ENCODE measurements at places on chromosomes 6 and 20. TPM values are rescaled to one million over a fixed set of nuclear protein-coding genes. Genes with fewer than 3 reads are reported as not detected.
A peak's percentile ranks its signal among the peaks of the same experiment; 100 is the strongest.

- peak; percentile 54 for DNase-seq
These were observed 32.4 kb downstream of the CPXM1 start for GRCh38 chr20:2767768-2768631.

GRCh38 chr6:53795340-53795701 is 516 bp downstream of the LRRC1 start:
- DNase-seq, result peak; percentile 43

DNA sequence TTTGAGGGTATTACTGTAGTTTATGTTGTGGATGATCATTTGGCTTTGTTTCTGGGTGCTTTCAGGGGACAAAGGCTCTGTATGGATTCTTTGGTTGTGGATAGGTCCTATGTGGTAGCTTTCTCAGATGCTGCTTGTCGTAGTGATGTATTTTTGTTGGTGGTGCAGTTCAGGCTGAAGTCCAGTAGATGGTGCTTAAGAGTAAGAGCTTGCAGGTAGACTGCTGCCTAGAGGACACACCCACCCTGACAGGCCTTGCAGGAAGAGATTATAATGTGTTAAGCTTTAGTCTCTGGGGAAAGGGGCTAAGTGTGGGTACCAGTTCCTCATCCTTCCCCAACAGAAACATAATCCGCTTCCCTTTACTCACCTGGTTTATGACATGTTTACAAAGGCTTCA is 62.6 kb upstream of the ADGRB3 start:
- DNase-seq, result no peak

- DNase-seq, result no peak
These were observed 28.4 kb upstream of the CD93 start for GRCh38 chr20:23114448-23115082.

DNA sequence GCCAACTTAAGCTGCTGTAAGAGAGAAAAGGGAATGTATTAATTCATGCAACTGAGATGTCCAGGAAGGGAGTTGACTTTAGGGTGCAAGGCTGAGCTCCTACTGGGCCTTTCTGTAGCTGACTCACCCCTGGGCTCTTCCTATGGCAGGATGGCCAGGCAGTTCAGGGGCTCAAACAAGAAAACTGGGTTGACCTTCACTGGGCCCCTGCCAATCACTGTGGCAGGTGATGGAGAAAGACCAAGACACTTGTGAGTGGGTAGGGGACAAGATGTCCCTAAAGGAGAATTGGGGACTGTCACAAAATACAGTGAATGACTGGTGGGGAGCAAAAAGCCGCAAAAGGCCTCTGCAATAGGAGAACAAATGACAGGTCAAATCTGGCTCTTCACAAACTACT is 21.5 kb upstream of the RALGAPA2 start:
- DNase-seq, result peak; percentile 46

GRCh38 chr6:88455317-88455716 is 289.2 kb upstream of the CNR1 start:
- DNase-seq, result no peak

GRCh38 chr6:7910298-7910653 is 312 bp downstream of the TXNDC5 start:
- no peak for DNase-seq

DNA sequence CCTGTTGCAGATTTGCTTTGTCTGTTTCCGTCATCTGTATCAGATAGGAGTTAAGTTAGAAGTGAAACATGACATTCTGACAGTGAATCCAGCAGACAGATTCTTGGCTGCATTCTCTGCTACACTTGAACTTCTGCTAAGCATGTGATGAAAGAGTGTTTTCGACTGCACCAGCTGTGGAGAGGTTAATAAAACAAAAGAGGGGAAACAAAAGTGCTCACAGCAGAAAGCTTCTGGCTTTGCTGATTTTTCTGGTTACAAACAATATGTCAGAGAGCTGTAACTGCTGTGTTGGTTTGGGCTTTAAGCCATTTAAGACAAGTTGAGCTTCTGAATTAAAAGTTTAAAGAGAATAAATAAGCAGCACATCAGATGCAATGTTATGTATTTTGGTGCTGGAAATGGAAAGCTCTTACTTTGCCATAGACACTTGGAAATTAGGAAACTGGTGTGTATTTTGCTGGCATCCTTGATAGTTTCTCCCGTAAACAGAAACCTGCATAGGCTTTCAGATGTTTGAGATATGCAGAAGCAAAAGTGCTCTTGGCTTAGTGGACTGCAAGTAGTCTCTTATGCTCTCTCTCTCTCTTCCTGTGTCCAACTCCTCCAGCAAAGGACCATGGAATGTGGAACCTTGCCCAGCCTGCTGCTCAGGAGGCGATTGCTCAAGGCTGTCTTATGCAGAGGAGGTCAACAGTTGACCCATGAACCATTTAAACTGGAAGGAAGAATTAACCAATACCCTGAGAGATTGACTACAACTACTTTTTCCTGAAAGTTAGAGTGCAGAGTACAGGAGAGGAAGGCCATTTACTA is 104.9 kb downstream of the RPS12 start:
- no peak for DNase-seq

DNA sequence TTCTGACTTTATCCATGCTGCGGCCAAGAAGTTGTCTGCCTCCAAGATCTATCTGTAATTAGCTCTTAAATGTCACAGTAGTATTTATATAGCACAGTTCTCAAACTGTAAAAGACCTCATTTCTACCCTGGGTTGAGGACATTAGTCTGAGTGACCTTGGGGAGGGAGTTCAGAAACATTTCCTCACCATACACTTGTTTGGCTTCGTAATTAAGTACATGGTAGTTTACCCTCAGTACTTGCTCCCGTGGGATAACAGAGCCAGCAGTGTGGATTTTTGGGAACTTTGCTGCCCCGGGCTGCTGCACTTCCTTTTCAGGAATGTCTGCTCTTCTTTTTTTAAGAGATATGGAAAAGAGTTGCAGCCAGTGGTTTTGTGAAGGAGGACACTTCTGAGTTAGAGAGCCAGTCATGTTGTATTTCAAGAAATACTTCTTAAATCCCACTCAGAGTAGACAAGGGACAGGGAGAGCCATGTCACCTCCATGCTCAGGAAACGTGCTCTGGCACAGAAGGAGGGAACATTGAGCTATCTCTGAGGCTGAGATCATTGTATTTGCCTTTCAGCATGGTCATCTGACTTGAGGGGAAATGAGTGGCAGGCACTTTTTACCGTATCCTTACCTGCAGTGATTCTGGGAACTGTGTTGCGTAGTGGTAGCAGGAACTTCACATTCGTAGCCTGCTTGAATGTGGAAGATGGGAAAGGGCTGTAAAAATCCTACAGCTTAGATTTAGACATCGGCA is 33.6 kb downstream of the RPRD1B start:
- no peak for DNase-seq

GRCh38 chr6:22966691-22967422 is 397.5 kb downstream of the HDGFL1 start:
- no peak for DNase-seq

DNA sequence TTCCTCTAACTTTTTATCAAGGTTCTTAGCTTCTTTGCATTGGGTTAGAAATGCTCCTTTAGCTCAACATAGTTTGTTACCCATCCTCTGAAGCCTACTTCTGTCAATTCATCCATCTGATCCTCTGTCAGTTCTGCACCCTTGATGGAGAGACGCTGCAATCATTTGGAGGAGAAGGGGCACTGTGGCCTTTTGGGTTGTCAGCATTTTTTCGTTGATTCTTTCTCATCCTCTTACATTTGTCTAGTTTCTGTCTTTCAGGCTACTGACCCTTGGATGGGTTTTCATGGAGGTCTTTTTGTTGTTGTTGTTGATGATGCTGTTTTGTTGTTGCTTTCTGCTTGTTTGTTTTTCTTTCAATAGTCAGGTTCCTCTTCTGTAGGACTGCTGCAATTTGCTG is 26.3 kb upstream of the HMGN3 start:
- no peak for DNase-seq

DNA sequence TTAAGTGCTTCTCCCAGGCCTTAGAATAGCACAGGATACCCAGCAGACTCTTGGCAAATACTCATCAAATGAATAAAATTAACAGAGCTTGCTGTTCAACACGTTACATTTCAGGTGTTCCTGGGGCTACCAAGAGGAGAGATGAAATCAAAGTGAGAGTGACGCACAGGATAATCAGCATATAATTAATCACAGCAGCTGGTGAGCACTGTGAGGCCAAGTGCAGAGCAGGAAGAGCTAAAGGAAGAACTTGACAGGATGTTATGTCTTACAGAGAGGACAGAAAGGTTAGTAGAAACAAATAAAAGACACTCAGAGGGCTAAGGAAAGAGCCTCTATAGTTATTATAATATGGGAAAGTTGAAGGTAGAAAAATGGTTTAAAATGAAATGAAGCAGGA is 8.8 kb downstream of the PPIL1 start:
- DNase-seq, result peak; percentile 59

DNA sequence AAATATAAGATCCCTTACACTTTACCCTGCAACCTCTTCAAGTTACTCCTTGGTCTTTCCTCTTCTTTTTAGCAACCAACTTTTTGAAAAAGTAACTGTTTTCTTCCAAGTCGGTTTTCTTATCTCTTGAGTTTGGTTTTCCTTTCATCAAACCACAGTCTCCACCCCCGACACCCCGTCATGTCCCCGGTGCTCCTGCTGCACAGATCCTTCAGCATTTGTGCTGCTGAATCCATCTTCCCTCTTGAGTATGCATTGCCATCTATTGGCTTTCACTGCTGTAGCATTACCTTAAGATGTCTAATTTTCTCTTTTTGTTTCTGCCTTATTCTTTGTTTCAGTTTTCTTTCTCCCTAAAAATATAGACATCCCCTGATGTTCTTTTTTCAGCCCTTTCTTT is 11.9 kb upstream of the TNFRSF21 start:
- no peak for DNase-seq

GRCh38 chr20:12733811-12734210 is 275.0 kb upstream of the SPTLC3 start:
- DNase-seq, result no peak

DNA sequence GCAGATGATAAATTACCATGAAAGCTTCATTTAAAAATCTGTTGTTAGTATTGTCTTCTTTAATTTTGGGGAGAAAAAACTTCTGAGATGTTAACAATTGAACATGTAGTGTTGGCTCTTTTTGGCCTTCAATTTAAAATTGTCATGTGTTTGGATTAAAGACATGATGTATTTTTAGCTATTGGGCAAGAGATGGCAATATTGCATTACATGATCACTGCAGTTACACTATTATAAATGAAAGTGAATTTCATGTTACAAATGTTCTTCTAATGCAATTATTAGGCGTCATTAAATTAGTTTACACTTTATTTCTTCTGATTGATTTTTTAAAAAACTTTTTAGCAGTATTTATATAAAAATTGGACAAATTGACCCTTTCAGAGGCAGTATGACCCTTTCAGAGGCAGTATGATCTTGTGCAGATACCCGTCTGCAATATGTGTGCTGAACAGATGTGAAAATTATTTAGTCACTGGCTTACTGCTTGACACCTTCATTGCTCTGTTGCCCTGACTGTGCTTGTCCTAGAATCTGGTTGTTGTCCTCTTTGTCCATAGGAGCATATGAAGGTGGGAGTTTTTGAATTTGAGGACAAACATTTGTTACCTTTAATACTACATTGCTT is 25.8 kb downstream of the CDKAL1 start:
- no peak for DNase-seq

GRCh38 chr6:157962601-157963302 is 18.9 kb upstream of the SYNJ2 start:
- DNase-seq, result peak; percentile 32

GRCh38 chr20:51208162-51208561 is 185.3 kb upstream of the KCNG1 start:
- no peak for DNase-seq

DNA sequence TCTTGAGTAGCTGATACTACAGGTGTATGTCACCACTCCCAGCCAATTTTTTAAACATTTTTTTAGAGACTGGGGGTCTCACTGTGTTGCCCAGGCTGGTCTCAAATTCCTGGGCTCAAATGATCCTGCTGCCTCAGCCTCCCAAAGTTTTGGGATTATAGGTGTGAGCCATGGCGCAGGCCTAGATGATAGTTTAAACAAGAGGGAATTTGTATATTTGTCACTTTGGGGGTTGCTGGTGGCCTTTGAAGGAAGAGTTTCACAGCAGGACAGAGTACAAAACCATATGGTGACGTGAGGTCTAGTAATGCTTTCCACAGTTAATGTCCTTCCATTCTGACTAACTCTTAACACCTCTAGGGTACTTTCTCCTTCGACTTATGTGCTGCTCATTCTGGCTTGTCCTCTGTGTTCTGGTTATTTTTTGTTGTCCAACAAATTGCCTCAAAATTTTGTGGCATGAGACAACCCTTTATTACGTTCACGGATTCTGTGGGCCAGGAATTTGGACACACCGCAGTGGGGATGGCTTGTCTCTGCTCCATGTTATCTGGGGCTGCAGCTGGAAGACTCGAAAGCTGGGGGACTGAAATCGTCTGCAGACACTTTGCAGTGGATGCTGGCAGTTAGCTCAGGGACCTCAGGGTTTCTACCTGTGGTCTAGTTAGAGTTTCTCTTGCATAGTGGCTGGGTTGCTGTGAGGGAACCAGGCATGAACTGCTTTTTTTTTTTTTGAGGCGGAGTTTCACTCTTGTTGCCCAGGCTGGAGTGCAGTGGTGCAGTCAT is 23.0 kb upstream of the IER3 start:
- DNase-seq, result no peak

- DNase-seq, result peak; percentile 79
These were observed 58.7 kb downstream of the BCKDHB start for GRCh38 chr6:80165143-80165542.

DNA sequence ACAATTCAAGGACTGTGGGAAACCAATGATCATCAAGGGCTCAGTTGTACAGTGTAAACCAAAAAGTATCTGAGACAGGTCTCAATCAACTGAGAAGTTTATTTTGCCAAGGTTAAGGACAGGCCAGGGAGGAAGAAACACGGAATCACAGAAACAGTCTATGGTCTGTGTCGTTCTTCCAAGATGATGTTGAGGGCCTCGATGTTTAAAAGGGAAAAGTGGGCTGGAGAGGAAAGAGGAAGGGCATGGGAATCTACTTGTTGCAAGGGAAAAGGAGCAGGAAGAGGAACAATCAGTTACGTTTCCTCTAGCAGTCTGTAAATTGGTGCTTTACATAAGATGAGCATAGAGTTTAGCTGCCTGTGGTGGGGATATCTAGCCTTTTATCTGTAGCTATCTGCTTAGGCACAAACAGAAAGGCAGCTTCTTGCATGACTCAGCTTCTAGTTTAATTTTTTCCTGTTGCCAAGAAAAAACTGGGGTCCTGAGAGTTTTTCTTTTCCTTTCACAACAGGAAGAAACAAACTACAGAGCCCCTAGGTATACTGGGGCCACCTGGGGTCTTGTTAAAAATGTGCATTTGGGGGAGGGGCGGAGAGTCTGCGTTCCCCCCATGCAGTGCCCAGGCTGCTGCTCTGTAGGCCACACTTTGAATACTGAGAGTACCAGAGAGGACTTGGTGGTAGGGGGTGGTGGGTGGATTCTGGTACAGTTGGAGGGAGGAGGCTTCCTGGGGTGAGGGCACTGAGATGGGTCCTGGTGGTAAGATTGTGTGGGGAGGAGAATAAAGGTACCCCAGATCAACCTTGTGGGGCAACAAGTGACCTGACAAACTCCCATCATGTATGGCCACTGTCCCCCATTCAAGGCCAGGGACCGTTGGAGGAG is 35.3 kb upstream of the EZR start:
- DNase-seq, result peak; percentile 37

GRCh38 chr6:39695447-39695846 is 29.8 kb downstream of the KIF6 start:
- no peak for DNase-seq

ADGRF5 gene
- 140 TPM for total RNA-seq

ELOVL4 gene
- total RNA-seq, result 0.51 TPM

TBX18 gene
- 0.68 TPM for total RNA-seq

EFCAB8 gene
- under 0.01 TPM for total RNA-seq

SRMS gene
- not detected for total RNA-seq

DUSP15 gene
- 0.34 TPM for total RNA-seq

FABP7 gene
- total RNA-seq, result not detected

GPSM3 gene
- total RNA-seq, result 3.1 TPM

NOX3 gene
- total RNA-seq, result not detected

TOX2 gene
- 1.5 TPM for total RNA-seq

LY6G6C gene
- not detected for total RNA-seq

Measured in dermis blood vessel endothelial cell (primary cell).